Stimulated activated CD4-positive, alpha-beta T cell treated with anti-CD3 and anti-CD28 coated beads, Interleukin-4, amount 100 ng/mL, for 1 hour (primary cell): ENCODE measurements at places on chromosomes 7 and 10.

GRCh38 chr10:90983914-90984549 lies 63.1 kb upstream of the ANKRD1 start:
- DNase-seq, result no peak

DNA sequence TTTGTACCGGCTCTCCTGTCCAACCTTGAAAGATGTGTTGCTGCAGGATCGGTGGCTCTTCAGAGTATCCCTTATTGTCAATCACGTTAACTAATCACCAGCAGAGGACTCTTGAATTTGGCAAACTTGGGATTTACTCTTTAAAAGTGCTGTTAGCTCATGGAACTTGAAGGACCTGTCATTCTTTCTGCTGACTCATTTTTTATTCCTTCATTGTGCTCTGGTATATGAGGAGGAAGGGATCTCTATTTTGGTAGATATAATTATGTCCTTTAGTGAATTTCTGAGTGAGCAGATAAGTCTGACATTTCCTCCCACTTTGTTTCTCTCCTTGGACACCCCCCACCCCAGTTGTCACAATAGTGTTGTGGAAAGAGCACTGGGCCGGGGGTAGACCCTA lies 175.1 kb upstream of the HDAC9 start:
- no peak for DNase-seq

DNA sequence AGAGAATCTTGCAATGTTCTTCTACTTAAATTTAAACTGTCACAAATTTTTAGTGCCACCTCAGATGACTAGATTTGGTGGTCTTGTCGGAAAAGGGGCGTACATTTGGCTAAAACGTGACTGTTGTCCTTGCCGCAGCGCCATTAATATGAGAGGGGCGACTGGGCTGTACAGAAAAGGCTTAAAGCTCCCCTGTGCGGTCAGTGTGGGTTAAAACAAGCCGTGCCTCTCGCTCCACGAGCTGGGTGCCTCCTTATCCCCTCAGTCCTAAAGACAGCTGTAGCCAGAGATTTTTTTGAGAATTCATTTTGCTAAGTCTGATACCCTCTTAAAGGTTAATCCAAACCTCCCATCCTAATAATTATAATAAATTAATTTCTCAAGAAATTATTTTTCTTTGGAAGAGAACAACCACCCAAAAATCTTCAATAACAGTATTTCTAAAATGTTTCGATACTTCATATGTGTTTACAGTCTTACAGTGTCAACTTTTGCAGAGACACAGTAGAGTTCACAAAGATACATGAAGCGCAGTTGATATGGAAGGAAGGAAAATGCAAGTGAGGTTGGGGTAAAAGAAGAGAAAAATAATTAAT lies 68.6 kb downstream of the C7orf25 start:
- no peak for DNase-seq

DNA sequence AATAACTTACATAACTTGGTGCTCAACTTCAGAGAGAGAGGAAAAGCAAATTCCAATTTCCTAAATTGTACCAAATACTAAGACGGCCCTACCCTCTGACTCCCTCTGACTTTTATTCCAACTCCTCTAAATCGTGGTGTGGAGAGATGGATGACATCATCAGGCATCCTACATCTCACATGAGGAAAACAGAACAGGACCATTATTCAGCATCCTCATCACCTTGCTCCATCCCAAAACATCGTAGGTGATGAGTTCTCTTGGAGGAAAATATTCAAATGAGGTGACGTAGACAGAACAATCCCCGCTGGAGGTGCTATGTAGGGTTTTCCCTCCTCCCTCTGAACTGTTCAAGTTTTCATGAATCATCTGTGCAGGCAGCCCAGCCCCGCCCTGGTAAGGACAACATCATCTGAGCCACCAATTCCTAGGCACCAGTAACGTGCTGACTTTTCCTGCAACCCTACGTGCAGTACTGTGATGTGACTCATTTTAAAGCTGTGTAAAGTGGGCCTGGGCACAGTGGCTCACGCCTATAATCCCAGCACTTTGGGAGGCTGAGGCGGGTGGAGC lies 167.2 kb downstream of the CALN1 start:
- DNase-seq, result no peak
